ENCODE measurements at places on chromosomes 1 and 21.

DNA sequence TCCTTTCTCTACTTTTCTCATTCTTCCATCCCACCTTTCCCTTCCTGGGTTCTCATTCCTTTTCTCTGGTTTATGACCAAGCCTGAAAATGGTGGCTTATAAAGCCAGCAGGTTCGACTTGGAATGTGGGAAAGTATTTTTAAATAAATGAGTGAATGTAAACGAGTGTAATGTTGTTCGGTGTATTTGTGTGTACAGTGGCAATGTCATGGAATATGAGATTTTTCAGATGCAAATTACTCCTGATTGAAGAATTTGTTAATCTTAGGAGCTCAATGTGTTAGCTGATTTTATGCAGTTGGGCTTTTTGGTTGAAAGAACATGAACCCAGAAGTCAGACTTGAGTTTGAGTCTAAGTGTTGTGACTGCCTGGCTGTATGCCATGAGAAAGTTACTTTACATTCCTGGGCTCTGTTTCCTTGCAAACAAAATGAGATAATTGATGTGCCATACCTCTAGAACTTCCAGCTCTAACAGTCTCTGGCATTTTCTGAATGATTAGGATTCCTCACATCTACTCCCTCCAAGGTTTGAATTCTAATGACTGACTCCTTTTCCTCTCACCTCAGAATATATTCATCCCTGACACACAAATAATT is 6.6 kb downstream of the SGIP1 start:
- no peak for DNase-seq

- no peak for DNase-seq
Observed at GRCh38 chr1:59375321-59376220, 78.7 kb downstream of the FGGY start.

- no peak for DNase-seq
Observed at GRCh38 chr1:116230712-116231111, 119.5 kb downstream of the MAB21L3 start.

DNA sequence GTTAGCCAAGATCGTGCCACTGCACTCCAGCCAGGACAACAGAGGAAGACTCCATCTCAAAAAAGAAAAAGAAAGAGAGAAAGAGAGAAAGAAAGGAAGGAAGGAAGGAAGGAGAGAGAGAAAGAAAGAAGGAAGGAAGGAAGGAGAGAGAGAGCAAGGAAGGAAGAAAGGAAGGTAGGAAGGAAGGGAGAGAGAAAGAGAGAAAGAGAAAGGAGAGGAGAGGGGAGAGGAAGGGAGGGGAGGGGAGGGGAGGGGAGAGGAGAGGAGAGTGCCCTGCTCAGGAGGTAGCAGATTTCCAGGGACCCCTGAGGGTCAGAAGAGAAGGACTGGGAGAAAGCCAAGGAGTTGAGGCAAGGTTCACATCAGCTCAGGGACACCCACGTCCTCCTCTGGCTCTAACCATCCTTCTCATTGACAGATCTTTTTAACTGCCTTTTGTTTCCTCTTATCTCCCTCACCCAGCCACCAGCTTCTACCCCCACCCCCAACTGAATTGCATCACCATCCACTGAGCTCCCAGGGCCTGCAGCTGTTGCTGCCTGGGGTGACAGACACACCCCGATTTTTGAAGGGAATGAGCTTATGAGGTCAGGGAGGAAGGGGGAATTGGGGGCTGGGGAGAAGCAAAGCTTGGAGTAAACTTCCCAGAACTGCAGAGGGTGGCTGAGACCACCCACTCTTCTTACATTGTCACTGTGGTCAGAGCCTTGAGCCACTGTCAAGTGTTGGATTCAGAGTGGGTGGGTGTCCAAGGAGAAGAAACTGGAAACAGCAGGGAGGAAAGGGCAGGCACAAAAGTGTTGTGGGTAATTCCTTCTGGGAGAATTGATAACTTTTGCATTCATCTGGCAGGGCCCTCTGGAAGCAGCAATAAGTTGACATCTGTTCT is 91.6 kb downstream of the GLUL start:
- DNase-seq = peak; percentile 39

DNA sequence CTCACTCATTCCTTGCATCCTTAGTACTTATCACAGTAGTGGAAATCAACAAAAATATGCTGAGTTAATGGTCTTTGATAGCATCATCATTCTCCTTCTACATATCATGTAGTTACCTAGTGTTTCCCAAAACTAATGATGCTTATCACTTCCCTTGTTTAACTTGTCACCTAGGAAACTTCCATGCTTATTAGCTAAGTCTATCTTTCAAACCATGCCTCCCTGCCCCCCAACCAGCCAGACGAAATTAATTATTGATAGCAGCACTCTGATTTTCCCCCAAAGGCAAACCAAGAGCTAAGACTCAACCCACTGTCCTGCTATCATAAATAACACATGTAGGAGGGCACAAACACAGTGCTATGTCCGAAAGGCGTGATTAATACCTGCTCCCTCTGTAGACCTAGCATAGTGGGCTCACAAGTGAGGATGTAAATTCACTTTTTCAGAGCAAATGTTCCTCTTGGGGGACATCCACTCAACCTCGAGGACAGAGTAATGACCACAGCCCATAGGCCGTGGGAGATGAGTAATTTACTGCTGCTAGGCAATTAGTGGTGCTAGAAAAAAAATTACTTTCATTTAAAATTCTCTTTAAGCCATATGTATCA is 25.8 kb upstream of the LPAR3 start:
- DNase-seq = no peak

- no peak for DNase-seq
Observed at GRCh38 chr1:24186031-24186710, 918 bp downstream of the IFNLR1 start.

GRCh38 chr1:167510244-167510643 is 8.1 kb downstream of the CD247 start:
- DNase-seq = no peak

GRCh38 chr1:40668769-40669525 is 3.5 kb upstream of the RIMS3 start:
- peak; percentile 80 for DNase-seq

- no peak for DNase-seq
Observed at GRCh38 chr1:98102345-98103030, 181.7 kb upstream of the DPYD start.

GRCh38 chr1:56965916-56966697 is at the start of gene C8B:
TSS of gene C8B (minus strand) at chr1:56966015. CDS start at chr1:56965948, 67 bp downstream.
- no peak for DNase-seq

GRCh38 chr1:36651176-36651910 is 168.6 kb upstream of the CSF3R start:
- no peak for DNase-seq

- DNase-seq = no peak
Observed at GRCh38 chr1:219149009-219149577, 24.6 kb upstream of the LYPLAL1 start.

DNA sequence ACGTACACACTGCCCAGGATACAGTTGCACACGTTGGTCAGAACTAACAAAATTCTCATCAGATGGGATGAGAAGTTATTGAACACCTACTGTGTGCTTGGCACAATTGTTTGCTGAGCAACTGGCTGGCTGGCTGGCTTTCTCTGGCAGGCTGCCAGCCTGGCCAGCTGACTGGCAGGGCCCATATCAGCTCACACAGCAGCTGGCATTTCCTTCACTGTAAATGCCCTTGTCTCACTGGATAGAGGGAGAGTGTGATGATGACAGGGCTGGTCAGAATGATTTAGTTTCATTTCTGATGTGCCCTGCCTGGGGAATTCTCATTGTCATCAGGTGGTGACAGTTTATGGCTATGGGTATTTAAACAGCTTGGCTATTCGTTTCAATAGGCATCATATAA is 15.8 kb downstream of the CAMK2N1 start:
- no peak for DNase-seq

GRCh38 chr1:11907275-11908094 is 18.7 kb downstream of the KIAA2013 start:
- DNase-seq = peak; percentile 95

DNA sequence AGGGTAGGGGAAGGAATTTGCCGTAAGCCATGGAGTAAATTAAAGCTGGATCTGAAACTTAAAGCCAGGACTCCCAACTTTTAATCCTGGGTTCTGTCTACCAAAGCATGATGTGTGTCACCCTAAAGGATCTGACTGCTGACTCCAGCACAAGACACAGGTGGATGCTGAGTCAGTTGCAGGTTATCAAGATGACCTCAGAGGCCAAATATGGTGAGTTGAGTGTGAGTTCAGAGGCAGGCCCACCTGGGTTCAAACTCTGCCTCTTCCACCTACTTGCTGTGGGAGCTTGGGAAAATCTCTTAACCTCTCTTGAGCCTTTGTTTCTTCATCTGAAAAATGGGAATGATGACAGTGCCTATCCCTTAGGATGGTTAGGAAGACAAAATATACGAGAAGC is 16.7 kb upstream of the LDLRAP1 start:
- DNase-seq = no peak

- no peak for DNase-seq
Observed at GRCh38 chr1:37153116-37154100, 119.1 kb upstream of the GRIK3 start.

GRCh38 chr1:50742523-50742922 is 217.5 kb downstream of the FAF1 start:
- no peak for DNase-seq

DNA sequence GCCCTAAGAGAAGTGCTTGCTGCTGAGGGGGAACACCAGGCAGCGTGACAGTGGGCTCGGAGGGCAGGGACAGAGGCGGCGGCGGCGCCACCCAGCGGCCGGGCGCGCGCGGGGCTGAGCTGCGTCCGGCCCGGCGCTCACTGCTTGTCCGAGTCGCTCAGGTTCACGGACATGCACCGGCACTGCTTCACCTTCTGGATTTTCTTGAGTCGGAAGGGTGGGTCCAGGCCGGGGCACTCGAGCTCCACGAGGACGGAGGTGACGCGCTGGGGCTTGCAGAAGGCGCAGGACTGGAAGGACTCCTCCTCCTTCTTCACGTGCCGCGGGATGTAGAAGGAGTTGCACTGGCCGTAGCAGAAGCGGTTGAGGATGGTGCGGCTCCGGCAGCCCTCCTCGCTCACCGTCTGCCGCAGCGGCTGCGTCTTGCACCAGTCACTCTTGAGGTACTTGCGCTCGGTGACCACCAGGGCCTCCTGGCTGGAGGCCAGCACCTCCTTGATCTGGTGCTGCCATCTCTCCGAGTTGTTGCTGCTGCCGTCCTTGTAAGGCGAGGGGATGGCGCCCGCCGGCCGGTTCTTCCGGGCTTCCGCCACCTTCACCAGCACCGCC is 119.0 kb downstream of the GREM2 start:
- DNase-seq = peak; percentile 9

DNA sequence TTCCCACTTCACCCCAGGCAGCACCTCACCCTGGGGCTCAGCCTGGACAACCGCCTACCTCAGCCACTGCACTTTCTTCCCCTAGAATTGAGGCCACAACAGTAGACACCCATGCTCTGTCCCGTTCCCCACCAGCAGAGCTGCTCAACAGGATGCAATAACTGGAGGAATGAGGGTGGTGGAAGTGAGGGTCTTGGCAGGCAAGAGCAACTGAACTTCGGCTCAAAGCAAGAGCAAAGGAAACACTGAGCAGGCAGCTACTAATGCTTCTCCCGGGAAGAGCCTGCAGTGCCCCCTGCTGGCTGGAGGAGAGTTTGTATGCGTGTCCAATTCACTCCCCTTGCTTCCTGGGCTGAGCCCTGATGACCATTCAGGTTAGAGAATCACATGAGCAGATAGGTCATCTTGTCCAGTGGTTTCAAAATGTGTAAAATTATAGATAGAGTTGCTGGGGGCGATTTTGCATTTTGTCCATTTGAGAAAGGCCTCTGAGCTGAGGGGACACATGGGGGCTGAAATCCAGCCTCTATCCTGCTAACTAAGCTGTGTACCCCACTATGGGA is 13.9 kb downstream of the NT5C1A start:
- peak; percentile 61 for DNase-seq

GRCh38 chr21:38166173-38166535 is 90.6 kb upstream of the KCNJ15 start:
- no peak for DNase-seq

GRCh38 chr1:38502758-38503157 is 356.8 kb downstream of the RRAGC start:
- DNase-seq = peak; percentile 4

DNA sequence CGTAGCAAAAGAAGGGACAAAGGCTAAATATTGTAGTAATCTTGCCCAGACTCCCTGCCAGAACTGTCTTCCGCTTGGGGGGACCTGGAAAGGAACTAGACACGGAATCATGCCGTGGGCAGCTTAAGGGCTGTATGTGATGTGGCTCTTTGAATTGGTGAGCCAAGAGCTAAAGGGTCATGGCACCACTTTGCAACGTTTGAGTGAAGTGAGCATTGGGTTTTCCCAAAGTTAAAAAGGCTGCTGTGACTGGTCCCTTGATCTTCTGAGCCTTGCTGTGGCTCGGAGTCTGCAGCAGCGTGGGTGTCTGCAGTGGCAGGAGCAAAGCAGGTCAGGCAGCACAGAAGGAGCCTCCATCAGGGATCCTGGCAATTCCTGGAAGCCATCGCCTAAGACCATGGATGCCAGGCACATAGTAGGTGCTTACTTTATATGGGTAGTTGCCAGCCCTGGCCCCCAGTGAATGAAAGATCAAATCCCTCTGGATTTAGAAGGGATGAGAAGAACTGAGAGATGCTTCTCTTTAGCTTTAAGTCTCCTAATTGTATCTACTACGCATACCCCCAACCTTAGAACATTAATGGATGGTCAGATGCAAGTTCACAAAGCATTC is 1.8 kb downstream of the SMYD2 start:
- DNase-seq = no peak

DNA sequence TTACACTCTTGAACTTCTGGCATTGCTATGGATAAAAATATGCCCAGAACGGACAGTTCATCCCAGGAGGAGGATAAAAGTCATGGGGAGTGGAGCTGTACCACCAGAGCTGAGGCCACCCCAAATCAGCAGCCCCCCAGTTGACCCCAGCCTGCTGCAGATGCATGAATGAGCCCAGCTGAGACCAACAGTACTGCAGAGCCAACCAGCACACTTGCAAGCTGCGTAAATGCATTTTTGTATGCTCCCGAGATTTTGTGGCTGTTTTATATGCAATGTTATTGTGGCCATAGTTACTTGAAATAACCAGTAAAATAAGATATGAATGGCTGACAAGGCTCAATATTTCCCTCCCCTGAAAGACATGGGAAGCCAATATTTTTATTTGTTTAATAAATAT is 264.6 kb downstream of the DUSP10 start:
- DNase-seq = no peak

DNA sequence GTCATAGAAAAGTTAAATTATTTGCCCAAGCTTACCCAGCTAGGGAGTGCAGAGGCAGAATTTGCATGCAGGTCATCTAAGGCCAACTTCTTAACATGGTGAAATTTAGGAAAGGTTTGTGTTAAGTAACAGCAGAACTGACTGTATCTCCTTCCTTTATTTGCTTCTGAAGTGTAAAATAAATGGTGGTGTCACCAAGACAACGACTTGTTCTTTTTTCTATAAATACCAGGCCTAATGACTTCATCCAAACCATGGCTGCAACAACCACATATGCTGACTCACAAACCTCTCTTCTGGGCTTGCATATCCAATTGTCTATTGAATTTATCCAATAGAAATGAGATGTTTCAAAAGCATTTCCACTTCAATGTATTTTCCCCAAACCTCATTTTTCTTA is 19.1 kb downstream of the COL24A1 start:
- DNase-seq = peak; percentile 10
